ENCODE measurements at places on chromosomes 2 and 18.

DNA sequence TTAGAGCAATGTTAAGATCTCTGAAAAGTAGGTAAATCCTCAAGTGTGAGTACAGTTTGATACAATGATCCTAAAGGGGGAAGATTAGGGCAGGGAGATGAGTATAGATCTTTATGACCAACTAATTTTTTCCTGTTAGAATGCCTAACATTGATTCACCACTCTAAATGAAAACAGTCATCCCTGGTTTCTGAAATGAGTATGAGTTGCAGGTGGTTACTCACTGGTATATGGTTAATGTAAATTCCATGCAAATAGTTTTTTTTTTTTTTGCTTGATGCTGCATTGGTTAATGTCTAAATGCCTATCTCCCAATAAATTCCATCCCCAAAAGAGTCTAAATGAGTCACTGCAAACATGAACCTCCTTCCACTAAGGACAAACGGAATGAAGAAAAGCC lies 55.0 kb upstream of the SERPINB2 start:
- DNase-seq: no peak

DNA sequence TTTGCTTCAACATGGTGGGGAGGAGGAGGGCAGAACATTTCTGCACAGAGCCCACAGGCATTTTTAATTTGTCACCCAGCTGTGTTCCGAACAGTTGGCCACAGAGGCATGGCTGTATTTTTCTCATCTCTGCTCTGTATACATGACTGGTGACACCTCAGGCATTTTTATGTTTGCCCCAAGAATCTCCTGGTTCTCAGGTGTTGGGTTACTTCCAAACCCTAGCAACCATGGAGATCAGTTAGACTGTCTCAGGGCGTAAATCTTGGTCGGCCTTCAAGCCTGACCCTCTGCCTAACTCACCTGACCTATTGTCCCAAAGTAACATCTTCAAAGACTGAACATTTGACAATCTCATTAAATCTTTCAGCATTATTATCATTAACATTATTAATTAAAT lies 100.0 kb downstream of the ABCA12 start:
- no peak for DNase-seq

GRCh38 chr18:22473366-22473765 lies 55.7 kb upstream of the CTAGE1 start:
- no peak for DNase-seq

DNA sequence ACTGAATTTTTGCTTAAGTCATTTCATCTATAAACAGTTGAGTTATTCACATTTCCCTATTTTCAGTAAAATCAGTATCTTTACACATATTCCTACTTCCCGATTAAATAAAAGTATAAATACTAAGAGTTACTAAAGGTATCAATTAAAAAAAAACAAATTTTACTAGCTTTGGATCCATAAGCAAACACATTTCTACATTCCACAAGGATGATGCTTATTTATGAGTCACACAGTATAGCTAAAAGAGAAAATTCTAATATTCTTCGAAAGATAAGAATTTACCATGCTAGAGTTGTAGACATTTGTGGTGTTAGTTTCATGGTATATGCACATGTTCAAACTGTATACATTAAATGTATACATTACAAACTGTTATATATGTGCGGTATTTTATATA lies 23.7 kb downstream of the PGAP1 start:
- no peak for DNase-seq

- no peak for DNase-seq
Observed at GRCh38 chr2:241734208-241734466, 293 bp upstream of the D2HGDH start.

All from stimulated activated CD4-positive, alpha-beta T cell treated with anti-CD3 and anti-CD28 coated beads, Interleukin-15, amount 100 ng/mL, for 1 hour (primary cell).